ENCODE measurements at places on chromosomes 12 and 14.

GRCh38 chr14:79134361-79134760 lies 964.2 kb downstream of the NRXN3 start:
- DNase-seq, result no peak

DNA sequence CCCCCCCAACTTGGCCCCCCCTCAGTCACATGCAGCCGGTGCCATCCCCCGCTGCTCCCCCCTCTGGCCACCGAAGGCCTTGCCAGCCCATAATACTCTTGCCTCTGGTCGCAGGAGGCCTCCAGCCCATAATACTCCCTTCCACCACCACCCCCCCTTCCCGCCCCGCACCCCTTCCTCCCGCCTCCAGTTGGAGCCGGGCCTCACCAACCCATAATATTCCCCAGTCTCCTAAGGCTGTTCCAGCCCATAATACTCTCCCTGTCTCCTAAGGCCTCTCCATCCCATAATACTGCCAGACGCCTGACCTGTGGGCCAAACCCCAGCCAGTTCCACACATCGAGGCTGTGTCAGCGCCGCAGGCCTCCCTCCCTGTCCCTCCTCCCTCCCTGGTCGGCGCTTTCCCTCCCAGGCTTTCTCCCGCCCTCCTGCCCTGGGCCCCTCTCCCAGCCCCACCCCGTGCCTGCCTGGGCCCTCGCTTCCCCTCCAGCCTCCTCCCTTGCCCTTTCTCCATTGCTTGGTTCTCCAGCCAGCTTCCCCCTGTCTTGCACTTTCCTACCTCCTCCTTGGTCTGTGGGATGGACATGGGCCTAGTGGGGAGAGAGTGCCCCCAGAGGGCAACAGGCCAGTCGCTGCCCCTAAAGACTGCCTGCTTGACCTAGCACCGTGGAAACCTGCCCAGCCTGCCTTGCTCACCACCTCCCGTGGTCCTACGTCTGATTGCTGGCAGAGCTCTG lies 6.8 kb upstream of the CHD4 start:
- DNase-seq, result peak; percentile 90

DNA sequence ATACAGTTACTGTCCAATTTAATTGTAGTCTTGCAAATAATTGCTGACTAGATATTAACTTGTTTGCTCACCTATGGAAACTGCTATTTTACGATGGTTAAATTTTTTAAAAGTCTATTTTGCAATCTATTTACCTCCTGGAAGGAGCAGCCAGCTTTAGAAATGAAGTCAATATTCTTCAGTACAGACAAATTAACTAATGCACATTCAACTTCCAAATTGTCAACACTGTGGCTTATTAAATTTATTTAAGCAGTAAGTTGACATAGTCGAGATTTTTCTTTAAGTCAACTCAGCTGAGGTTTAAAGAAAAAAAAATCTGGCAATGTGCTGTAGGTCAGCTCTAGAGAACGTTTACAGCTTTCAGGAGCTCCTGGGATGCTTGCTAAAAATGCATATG lies 221.2 kb downstream of the SSPN start:
- no peak for DNase-seq

DNA sequence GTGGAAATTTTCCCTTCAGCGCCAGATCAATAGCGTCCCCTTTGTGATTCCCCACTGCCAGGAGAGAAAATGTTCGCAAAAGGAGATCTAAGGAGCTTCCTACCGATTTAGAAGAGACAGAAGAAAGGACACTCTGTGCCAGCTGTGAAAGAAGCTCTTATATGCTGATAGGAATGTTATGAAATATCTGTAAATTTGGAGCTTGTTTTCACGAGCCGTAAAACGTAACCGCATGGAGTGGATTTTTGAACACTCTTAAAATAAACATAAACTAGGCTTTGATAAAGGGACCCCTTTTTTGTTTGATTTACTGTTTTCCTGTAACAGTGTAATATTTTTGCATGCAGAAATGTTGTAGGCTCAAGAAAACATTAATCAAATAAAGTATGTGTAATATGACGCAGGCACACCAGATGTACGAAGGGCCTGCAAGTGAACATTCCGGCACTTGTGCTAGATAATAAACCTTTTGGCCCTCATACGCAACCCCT lies 346.8 kb downstream of the ETNK1 start:
- DNase-seq, result no peak

- no peak for DNase-seq
Observed at GRCh38 chr14:93954900-93955849, 21.2 kb downstream of the ASB2 start.

DNA sequence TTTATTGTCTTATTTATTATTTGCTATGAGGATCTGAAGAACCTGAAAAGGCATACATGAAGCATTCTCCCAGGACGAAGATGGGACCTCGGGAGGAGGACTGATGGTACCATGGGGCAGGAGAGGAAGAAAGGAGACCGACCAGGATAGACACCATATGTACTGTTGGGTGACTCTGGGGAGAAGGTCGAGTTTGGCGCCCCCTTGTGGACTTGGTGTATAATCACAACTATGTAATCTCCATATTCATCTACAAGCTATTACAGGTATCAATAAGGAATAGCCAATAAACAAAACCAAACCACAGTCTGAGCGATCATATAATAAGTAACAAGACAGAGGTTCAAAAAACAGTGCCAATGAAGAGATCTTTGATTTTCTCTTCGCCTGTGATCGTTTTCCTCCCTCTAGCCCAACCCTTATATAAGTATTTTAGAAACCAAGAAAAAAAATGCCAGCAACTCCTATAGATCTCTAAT lies 139.1 kb downstream of the SPTSSA start:
- DNase-seq, result no peak

DNA sequence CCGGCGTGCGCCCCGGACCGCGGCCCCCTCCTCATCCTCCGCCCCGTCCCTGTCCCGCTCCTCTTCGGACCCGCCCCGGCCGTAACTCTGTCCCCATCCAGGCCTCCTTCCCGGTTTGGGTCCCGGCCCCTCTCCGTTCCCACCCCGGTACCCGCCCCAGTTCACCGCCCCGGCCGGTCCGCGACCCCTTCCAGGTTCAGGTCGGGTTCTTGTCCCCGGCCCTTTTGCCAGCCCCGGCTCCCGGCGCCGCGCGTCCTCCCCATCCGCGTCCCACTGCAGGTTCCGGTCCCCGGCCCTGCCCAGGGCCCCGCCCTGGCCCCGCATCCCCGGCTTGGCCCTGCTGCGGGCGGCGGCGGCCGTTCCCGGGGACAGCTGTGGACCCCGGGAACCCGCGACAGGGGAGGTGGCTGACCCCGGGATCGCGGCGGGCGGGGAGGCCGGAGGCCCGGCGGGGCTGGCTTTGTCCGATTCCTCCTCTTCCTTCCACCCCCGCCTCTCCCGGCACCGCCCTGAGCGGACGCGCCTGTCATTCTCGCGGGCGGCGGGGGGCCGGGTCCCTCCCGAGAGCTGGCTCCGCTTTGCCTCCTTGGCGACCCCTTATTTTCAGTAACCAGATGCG lies 601 bp downstream of the KLC1 start:
- peak; percentile 49 for DNase-seq

- no peak for DNase-seq
Observed at GRCh38 chr12:47783821-47784819, 11.1 kb downstream of the SLC48A1 start.

DNA sequence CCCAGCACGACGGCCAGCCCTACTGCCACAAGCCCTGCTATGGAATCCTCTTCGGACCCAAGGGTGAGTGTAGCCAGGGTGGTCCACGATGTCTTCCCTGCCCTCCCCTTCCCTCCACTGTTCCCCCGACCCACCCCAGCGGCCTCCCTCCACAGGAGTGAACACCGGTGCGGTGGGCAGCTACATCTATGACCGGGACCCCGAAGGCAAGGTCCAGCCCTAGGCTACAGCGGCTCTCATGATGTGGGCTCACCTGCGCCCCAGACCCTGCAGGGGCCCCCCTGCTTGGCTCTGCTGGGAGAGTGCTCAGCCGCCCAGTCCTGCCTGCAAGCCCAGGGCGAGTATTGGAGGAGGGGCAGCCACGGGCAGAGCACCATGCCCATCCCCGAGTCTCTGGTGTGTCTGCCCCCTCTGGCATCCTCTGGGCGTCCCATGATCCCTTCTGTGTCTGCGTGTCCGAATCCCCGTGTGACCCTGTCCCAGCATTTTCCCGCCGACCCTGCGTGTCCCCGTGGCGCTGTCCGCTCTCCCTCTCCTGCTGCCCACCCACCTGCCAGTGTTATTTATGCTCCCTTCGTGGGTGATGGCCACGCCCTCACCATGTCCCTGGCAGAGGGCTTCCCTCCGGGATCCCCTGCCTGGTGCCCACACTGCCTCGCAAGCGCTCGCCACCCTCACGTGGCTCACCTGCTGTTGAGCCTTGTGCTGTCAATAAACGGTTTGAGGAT lies 5.0 kb downstream of the CRIP2 start:
- no peak for DNase-seq

DNA sequence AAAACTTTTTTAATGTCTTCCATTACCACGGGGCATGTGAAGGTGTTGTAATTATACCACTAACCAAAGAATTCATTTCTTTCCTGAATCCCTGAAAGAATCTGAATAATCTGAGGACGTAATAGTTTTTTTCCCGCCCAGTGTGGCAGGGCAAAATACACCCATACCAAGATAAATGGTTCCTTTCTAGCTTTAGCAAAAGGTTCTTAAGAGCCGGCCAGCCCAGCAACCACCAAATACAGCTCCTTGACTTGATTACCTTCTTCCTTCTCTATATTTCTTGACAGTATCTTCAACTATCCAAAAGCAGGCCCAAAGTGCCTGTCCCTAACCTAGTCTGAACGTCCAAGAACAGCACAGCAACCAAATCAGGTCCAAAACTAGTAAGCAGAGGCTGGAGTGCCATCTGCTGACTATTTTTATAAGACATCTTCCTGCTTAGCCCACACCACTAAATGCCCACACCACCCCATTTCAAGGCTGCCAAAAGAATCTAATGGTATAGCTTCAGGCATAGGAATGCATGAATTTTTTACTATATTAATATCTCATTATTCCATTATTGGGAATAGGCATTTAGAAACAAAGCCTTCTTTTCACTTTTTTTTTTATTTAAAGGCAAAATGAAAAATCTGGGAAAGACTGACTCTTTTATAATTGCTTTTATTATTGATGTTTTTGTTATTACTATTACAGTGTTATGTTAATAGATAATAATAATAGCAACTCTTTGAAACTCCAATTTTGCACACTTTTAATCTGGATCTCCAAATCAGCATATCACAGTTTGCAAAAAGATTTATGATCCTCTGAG lies 524.4 kb downstream of the MED13L start:
- peak; percentile 60 for DNase-seq

DNA sequence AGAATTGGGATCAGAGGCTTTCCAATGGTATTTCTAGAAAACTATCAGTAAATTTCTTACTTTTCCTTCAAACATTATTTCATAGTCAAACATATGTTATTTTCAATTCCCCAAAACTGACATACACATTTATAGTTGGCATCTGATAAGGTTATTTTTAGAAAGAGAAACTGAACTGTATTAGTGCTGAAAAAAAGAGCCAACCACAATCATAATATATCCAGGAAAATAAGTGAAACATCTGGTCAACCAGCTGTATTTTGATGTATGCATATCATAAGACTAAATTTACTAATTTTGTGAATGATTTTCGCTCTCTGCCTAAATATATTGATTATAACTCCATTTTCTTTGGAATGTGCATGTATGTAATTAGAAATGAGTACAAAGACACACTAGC lies 554.2 kb downstream of the FLRT2 start:
- DNase-seq, result no peak

DNA sequence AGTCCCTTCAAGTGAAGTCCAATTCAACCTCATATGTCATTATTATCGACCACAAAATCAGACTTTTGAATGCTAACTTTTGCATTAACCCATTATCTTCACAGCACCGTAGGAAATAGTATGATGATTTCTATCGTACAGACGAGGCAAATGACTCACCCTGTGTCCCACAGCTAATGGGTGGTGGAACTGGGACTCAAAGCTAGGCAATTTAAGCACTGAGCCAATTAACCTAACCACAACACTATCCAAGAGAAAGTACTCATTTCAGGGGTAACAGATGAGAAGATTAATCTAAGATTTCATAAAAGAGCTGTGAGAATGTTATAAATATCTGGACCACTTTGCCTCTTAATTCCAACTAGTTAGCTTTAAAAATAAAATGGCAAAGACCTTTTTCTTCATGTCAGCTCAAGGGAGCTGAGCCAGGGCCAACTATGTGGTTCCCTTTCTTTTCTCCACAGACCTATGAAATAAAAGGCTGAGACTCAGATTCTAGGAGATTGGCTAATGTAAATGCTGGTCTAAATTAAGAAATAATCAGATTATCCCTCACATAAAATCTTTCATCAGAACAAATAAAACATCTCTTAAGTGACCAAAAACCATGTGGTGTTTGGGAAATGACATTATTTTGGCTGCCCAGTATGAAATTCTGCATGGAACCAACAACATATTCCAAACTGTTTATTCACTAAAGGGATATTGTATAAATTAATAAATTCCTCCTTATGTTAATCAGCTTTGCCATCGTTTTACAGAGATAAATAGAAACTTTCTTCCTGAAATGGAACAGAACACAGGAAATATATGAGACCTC lies 4.9 kb downstream of the PTGER2 start:
- DNase-seq, result no peak

- no peak for DNase-seq
Observed at GRCh38 chr12:27185234-27186021, 58.7 kb upstream of the STK38L start.

GRCh38 chr12:49340971-49341776 lies 4.2 kb upstream of the C1QL4 start:
- DNase-seq, result no peak

DNA sequence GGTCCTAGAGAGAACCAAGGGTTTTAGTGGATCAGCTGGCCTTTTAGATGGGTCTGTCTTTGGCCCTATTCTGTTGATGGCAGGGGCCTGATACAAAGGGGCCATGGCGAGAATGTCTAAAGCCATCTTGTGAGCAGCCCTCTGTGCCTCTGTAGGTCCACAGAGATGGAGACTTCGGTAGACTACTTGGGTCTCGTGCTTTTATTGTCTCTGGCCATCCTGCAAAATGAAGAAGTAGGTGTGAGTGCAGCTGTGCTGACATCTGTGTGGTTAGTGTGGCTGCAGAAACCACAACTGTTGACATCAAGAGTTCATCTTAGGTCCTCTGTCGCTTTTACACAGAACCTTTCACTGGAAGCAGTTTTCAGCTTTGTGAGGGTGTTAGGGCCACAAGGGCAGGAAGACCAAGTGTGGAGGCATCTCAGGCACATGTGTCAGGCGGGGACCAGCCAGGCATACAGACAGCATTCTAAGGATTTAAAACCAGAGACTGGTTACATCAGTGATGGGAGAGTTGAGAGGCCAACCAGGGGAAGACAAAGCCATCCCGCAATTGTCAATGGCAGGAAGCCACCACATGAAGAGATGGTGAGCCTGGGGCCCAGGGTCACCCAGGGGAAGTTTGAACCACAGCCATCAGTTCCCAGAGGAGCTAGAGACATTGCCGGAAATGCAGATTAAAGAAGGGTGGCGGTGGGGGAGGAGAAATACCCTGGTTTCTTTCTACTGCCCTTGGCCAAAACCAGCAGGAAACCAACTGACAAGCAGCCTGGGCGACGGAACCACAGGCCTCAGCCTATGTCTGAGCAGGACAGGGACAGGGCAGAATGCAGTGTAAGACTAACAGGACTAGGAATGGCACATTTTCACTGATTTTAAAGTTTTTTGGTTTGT lies 13.0 kb upstream of the TPCN1 start:
- DNase-seq, result no peak
